CD4-positive, alpha-beta T cell treated with Interleukin-21 for 1 hour (primary cell): ENCODE measurements at places on chromosomes 4 and X.

DNA sequence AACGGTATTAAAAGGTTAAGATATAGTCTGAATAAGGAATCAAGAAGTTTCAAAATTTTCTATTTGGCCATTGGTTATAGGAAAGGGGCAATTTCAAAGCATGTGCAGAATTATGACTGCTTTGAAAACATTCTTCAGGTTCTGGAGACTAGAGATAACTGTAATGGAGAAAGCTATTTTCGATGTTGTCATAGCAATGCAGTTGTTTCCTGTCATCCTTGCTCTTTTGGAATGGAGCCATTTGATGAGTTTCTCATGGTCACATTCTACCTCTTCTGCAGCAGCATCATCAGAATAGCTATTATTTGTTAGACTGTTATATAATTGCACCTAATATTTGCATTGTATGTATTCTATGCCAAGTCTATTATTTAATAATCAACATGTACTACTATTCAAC is 368.2 kb upstream of the NR3C2 start:
- DNase-seq: no peak

DNA sequence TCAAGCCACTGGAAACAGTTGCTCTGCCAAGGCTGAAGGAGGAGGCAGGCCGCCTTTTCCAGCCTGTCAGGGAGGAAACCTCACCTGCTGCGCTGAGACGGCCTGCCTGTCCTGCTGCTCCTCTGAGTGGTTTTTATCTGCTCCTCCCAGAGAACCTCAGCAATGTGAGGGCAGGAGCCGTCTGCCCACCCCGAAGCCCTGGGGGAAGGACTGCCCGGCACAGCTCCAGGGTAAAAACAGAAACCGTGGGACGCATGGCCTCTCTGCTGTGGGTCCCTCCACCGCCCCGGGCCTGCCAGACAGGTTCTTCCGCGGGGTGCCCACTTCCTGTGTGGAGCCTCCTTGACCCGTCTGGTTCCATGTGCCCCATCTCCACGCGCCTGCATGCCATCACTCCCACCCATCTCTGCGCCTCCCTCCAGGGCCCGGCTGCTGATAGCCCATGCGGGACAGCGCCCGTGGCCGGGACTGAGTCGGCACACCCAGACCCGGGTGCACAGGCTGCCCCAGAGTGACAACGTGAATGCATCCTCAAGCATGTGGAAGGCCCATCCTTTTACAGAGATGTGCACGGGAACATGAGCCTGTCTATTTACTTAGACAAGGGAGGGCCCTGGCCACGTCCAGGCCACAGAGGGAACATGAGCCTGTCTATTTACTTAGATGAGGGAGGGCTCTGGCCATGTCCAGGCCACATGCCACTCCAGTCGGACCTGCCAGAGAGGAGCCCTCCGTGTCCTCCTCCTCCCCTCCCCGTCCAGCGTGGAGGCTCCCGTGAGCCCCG is 4.0 kb upstream of the SLC49A3 start:
- no peak for DNase-seq

DNA sequence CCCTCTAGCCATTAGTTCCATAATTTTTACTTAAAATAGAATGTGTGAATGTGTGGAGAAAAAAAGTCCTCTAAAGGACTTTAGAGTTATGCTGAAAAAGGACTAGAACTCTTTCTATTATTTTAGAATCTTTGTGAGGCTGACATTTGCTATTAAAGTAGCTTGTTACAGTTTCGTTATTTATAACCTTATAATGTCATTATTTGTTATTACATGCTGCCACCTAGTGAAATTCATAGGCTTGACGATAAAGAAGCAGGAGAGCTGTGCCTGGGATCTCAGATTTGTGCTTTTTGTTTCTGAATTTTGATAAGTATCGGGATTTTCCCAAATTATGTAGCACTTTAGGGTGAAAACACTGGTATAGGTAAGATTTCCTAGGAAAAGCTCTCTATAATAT is 38.5 kb upstream of the TAPT1 start:
- peak; percentile 58 for DNase-seq

- DNase-seq: no peak
Observed at GRCh38 chr4:73974352-73974751, 7.5 kb downstream of the PF4 start.

GRCh38 chr4:171719691-171720090 is 93.5 kb upstream of the GALNTL6 start:
- no peak for DNase-seq

- DNase-seq: no peak
Observed at GRCh38 chrX:40120838-40121580, 23.3 kb upstream of the BCOR start.

DNA sequence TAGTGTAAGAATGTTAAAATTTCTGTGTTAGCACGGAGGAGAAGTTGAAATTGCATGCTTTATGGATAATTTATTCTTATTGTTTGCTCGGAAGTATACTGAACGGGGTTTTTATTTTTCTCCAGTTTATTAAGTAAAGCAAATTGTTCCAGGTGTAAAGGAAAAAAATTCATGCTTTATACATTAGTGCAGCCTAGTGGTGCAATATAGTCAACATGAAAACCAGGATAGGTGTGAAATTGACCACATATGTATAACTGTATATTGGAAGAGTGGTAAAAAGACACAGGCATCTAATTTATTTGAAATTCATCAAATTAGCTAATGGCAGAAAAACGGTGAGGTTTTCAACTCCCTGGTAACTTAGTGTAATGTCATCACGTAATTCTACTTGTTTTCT is 959 bp downstream of the BRS3 start:
- no peak for DNase-seq

GRCh38 chr4:107709916-107710315 is 10.1 kb downstream of the PAPSS1 start:
- no peak for DNase-seq

- DNase-seq: no peak
Observed at GRCh38 chrX:86806786-86807185, 658.5 kb downstream of the DACH2 start.

DNA sequence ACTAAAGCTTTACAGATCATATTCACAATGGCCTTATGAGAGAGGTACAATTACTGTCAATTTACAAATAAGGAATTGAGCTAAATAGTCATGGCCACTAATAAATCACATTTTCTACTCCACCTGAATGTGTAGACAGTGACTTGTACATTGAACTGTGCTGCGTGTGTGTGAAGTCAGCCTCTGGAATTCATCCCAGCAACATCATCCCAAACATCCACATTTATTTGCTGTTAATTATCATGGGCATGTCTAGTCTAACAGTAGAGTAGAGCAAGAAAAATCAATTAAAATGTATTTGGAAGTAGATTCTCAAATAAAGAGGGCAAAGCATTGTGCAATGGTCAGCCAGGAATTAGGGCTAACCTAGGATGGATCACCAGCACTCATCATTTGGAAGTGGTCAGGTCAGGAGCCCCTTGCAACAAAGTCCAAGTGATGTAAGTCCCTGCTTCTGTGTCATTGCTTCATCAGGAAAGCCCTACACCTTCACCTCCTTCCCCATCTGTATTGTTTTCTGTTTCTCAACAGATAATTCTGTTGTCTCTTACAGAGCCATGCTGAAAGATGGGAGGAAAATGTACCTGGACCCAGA is 4.8 kb upstream of the PF4V1 start:
- no peak for DNase-seq

- DNase-seq: no peak
Observed at GRCh38 chrX:30673127-30673796, 20.0 kb downstream of the GK start.

- DNase-seq: no peak
Observed at GRCh38 chr4:38715050-38715449, 51.1 kb downstream of the KLF3 start.

- DNase-seq: no peak
Observed at GRCh38 chr4:185263419-185263818, 54.0 kb downstream of the SNX25 start.

GRCh38 chrX:18422325-18422724 is 3.1 kb upstream of the CDKL5 start:
- DNase-seq: no peak

- no peak for DNase-seq
Observed at GRCh38 chr4:33262824-33263223, 2542.7 kb downstream of the PCDH7 start.

DNA sequence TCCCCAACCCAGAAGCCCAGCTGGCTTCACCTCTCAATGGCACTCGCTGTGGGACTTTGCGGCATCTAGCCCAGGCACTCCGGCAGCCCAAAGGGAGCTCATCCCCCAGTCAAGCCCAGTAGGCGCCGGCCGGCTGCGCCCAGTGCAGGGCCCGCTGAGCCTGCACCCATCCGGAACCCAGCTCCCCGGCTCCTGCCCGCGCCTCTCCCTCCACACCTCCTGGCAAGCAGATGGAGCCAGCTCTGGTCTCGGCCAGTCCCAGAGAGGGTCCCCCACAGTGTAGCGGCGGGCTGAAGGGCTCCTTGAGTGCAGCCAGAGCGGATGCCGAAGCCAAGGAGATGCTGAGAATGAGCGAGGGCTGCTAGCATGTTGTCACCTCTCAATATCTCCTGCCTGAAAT is 116.8 kb upstream of the UGT8 start:
- DNase-seq: no peak

GRCh38 chrX:153925739-153926551 is at the start of gene ARHGAP4:
Gene ARHGAP4, minus strand, starts transcription at chrX:153926264. Its CDS starts 62 bp downstream, at chrX:153926202.
- peak; percentile 49 for DNase-seq

DNA sequence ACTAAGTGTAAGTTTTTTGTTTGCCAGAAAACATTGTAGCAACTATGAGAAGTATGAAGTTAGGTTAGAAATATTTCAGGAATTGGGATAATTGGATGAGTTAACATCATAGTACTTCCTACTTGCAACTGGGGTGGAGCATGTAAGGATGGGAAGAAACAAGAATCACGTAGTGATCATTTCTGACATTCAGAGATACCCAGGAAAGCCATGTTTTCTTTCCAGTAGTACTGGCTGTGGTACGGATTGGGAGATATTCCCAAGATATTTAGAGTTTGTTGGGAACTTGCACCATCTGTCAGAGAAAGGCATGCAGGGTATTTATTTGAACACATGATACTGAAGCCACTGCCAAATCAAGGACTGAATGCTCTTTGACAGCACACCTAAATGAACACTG is 87.6 kb upstream of the SLC4A4 start:
- DNase-seq: no peak

DNA sequence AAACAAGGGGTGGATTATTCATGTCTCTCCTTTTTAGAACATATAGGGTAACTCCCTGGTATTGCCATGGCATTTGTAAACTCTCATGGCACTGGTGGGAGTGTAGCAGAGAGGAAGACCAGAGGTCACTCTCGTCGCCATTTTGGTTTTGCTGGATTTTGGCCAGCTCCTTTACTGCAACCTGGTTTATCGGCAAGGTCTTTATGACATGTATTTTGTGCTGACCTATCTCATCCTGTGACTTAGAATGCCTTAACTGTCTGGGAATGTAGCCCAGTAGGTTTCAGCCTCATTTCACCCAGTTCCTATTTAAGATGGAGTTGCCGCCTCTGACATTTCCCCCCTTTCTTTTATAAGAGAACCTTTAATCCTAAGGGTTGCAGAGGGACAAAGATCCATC is 45.8 kb downstream of the MGST2 start:
- DNase-seq: no peak

GRCh38 chr4:138789796-138790195 is 225.8 kb upstream of the NOCT start:
- no peak for DNase-seq

- no peak for DNase-seq
Observed at GRCh38 chrX:133384454-133384853, 30.8 kb downstream of the GPC4 start.

- DNase-seq: no peak
Observed at GRCh38 chr4:11746734-11747133, 318.0 kb upstream of the HS3ST1 start.

- DNase-seq: no peak
Observed at GRCh38 chrX:116384406-116384954, 51.9 kb upstream of the SLC6A14 start.

- DNase-seq: no peak
Observed at GRCh38 chr4:122911588-122911987, 10.8 kb downstream of the NUDT6 start.

- no peak for DNase-seq
Observed at GRCh38 chrX:55196688-55197087, 23.5 kb upstream of the PAGE5 start.

- peak; percentile 54 for DNase-seq
Observed at GRCh38 chr4:186067757-186068385, 1.1 kb upstream of the TLR3 start.

- no peak for DNase-seq
Observed at GRCh38 chr4:25442863-25443307, 65.8 kb downstream of the ANAPC4 start.

DNA sequence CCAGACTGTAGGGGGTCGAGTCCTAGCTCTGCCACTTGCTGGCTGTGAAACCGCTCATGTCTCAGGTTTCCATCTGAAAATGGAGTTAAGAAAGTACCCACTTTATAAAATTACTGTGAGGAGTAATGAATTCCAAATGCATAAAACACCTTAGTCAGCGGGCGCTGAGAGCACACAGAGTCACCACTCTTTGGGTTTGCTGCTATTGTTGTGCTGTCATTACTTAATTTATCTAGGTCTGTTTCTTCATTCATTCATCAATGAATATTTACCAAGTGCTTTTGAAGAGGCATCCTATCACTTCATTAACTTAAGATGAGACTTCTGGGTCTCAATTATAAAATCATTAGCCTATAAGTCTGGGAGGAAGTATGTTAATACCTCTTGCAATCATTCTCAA is 317.3 kb downstream of the FBXW7 start:
- DNase-seq: no peak

GRCh38 chrX:39492497-39493162 is 605.1 kb downstream of the BCOR start:
- DNase-seq: no peak

GRCh38 chr4:25938366-25938765 is 24.3 kb downstream of the SMIM20 start:
- DNase-seq: no peak

GRCh38 chr4:15521442-15522039 is 51.9 kb downstream of the CC2D2A start:
- DNase-seq: no peak

- DNase-seq: no peak
Observed at GRCh38 chr4:86280246-86280645, 79.6 kb downstream of the MAPK10 start.

GRCh38 chr4:85603437-85604336 is 128.7 kb downstream of the ARHGAP24 start:
- no peak for DNase-seq

DNA sequence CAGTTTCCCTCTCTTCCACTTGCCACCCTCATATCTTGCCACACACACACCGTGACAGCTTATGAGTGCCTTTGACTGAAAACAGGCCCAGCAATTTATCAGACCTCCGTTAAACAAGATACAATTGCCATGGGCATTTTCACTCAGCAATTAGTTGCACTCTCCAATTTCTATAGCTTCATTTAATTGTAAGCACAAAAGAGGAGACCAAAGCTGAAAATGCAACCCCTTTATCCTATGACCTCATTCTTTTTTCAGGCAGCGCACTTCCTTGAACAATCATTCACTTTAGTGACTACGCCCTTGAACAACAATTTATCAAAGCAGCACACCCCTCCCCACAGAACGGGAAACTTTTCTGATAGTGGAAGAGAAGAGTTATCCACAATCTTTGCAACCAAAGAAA is 4.1 kb downstream of the POF1B start:
- DNase-seq: no peak

GRCh38 chrX:71941776-71942175 is 31.1 kb downstream of the NHSL2 start:
- DNase-seq: no peak

GRCh38 chr4:1192493-1193205 is 20.3 kb upstream of the SPON2 start:
- DNase-seq: no peak

- no peak for DNase-seq
Observed at GRCh38 chrX:104253567-104254441, 929 bp downstream of the ESX1 start.
